GM04504 (cell line): ENCODE measurements at places on chromosomes 7 and 10.

- DNase-seq: peak; percentile 15
Measured at GRCh38 chr10:70518695-70519094, 40.1 kb downstream of the PALD1 start.

- DNase-seq: no peak
Measured at GRCh38 chr10:131044379-131045111, 267.0 kb downstream of the TCERG1L start.

DNA sequence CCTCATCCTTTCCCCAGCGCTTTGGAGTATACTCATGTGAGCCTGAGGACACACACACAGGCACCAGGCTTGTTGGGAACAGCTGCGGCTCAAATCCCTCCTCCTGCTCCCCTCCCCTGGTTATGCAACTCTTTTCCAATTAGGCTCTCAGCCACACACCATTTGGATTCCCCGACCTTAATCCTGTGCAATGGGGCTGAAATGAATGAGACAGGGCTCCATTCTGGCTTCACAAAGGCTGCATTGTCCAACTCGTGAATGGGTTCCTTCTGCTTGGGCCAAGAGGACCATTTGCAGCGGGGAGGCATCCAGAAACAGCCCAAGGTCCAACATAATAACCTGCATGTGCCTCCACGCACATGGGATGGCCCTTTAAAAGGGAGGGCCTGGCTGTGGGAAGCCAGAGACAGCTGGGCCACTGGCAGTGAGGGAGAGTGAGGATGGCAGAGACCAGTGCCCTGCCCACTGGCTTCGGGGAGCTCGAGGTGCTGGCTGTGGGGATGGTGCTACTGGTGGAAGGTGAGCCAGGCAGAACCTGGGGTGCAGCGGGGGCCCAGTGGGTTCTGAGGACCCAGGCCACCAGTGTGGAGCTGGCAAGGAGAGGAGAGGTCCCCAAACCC is at the start of gene RGR:
Gene RGR (plus strand): TSS at position 403 of the 620 bp plus-strand sequence. CDS start 38 bp downstream, at position 441.
- DNase-seq: no peak

DNA sequence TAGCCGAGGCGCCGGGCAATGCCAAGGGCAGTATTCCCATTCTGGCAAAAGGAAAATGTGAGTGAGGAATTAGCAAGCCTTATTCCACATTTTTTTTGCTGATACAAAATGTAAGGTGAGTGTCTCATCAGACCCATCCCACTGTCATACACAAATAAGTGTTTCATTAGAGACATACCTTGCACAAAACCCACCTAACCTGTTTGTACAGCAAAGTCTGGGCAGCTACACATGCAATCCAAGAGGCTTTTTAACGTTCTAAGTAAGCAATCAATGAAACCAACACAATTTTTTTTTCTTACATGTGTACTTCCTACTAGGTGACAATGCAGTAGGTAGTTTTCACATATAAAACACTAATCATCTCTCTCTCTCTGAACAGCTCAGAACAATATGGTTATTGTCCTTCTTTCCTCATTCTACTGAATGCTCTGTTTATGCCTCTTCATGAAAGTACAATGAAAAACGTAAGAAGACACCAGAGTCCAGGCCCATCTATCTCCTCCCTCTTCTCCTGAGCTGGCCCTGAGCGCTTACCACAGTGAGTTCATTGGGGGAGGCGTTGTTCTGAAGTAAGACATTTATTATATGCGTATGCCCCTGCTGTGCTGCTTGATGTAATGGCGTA is 217.2 kb downstream of the ANK3 start:
- DNase-seq: no peak

DNA sequence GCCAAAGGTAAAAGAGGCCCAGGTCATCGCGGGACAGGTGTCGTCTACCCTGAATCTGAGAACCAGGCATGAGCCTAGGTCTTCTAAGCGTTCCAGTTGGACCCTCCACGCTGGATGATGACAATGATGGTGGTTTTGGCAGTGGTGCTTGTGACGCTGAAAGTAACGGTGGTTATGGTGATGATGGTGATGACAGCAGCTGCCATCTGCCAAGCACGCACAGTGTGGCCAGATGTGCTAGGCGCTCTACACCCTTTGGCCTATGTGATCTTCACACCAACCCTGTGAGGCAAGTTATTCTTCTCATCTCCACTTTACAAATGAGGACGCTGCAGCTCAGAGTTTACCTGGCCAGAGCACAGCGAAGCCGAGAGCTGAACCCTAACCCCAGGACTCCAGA is 93.9 kb downstream of the FAM53B start:
- DNase-seq: no peak
